ENCODE measurements at places on chromosomes 7 and 10. TPM values are rescaled to one million over a fixed set of nuclear protein-coding genes. Genes with fewer than 3 reads are reported as not detected.

GRCh38 chr7:115110523-115110922, 188.6 kb downstream of the MDFIC start:
- DNase-seq: no peak

GRCh38 chr7:139127648-139128047, 18.1 kb upstream of the ZC3HAV1 start:
- DNase-seq: no peak

GRCh38 chr10:104417637-104418292, 64.1 kb downstream of the CFAP58 start:
- no peak for DNase-seq

LIPK gene
- not detected for total RNA-seq

CPXM2 gene
- total RNA-seq: 12.8 TPM

C10orf62 gene
- total RNA-seq: not detected

GPAM gene
- 3.5 TPM for total RNA-seq

DGKB gene
- 260 TPM for total RNA-seq

ACSM6 gene
- not detected for total RNA-seq
